Activated T-cell treated with anti-CD3 and anti-CD28 coated beads for 1 hour (primary cell): ENCODE measurements at places on chromosomes 2 and 18.

DNA sequence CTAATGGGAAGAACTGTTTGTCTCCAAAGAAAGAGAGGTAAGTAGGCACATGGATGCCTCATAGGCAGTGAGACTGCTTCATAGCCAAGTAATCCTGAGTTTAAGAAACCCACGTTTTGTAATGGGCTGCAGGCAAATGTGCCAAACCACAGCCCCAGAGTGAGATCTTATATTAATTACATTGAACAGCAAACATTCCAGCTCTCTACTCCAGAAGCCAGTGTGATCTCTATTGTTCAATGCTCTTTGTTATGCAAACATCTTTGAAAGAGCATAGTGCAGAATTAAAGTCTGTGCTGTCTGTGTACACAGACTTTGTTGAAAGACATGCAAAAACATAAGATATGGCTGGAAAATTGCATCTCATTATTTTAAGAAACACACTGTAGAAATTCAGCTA lies 720.8 kb upstream of the REG3G start:
- no peak for DNase-seq

GRCh38 chr2:152497481-152498052 lies 162.6 kb downstream of the FMNL2 start:
- DNase-seq: no peak

- DNase-seq: no peak
Observed at GRCh38 chr2:96259497-96259921, 6.3 kb downstream of the TMEM127 start.

- DNase-seq: no peak
Observed at GRCh38 chr2:239296020-239296932, 104.5 kb downstream of the HDAC4 start.
